ENCODE measurements at places on chromosomes 7 and 10.

DNA sequence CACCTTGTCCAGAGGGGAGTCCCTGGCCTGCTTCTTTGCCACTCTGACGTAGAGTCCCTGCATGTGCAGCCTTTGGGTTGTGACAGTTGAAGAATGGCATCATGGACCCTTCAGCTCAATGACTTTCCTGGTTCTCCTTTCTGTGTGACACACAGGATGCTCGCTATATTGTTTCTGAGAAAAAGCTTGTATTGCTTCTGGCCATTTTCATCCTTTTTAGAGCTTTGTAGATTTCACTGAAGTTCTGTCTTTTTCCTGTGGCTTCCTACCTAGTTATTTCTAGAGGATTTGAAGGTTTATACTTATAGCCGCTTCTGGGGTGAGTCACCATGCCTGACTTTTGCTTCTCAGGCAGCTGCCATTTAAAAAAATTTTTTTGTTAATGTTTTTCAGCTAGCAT, 27.0 kb downstream of the SND1 start:
- DNase-seq, result no peak

GRCh38 chr10:2885288-2886278, 181.8 kb upstream of the PFKP start:
- no peak for DNase-seq

DNA sequence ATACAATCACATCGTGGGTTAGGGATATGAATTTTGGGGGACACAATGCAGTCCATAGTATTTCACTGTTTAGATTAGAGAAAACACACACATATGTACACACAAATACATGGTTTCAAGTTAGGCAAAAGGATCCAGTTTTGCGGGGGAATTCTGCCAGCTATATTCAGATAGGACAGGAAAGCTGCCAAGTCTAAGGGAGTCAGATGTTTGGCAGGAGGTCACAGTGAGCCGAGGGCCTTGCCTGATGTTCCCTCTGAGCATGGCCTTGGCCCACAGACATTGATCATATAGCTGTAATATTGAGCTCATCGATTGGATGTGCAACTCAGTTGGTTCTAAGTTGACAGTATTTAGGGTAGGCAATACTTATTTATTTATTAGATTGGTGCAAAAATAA, 122.8 kb downstream of the ADRA2A start:
- DNase-seq, result no peak

DNA sequence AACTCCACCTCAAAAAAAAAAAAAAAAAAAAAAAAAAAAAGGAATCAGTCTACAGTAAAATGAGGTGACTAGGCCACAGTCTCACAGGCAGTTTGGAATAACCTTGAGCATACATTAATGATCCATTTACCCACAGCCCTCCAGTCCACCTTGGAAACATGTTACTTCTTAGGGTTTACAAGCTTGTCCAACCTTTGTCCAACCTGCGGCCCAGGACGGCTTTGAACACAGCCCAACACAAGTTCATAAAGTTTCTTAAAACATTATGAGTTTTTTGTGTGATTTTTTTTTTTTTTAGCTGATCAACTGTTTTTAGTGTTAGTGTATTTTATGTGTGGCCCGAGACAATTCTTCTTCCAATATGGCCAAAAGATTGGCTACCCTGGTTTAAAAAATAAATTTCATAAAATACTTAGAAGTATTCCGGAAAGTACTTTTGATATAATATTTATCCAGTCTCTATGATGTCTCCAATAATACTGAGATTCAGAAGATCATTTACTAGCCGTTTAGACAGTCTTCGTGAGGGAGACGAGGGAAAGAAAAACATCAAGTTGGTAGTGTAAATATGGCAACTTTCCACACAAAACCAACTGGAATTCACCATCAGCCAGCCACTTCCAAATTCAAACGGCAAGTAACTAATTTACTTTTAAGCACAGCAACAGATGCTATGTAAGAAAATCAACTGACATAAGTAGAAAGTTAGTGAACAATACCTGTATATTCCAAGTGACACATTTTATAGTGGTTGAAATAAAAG, 9.9 kb downstream of the BAZ1B start:
- no peak for DNase-seq

- no peak for DNase-seq
Measured at GRCh38 chr10:76168437-76168836, 737.0 kb downstream of the LRMDA start.

DNA sequence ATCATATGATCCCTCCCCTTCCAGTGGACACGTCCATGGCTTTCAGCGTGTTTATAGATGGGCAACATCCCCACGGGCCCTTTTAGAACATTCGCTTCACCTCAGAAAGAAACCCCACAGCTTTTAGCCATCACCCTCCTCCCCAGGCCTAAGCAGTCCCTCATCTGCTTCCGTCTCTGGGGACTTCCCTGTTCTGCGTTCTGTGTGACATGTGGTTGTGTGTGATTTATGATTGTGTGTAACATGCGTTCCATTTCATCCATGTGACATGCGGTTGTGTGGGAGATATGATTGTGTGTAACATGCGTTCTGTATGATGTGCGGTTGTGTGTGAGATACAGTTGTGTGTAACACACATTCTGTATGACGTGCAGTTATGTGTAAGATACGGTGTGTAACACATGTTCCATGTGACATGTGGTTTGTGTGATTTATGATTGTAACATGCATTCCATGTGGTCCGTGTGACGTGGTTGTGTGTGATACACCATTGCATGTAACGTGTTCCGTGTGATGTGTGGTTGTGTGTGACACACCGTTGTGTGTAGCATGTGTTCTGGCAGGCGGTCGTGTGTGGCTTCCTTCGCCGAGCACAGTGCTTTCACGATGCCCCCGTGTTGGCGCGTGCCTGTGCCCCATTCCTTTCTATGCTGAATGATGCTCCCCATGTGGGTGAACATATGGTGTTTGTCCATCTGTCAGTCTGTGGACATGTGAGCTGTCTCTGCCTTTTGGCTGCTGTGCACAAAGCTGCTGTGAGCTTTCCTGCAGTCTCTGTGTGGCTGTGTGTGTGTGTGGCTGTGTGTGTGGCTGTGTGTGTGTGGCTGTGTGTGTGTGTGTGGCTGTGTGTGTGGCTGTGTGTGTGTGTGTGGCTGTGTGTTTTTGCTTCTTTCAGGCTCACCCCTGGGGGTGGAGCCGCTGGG, 26.2 kb downstream of the PWWP2B start:
- no peak for DNase-seq

- no peak for DNase-seq
Measured at GRCh38 chr10:48451969-48452878, 145.7 kb downstream of the MAPK8 start.

GRCh38 chr7:135910393-135911036, 66.6 kb downstream of the MTPN start:
- DNase-seq, result no peak

DNA sequence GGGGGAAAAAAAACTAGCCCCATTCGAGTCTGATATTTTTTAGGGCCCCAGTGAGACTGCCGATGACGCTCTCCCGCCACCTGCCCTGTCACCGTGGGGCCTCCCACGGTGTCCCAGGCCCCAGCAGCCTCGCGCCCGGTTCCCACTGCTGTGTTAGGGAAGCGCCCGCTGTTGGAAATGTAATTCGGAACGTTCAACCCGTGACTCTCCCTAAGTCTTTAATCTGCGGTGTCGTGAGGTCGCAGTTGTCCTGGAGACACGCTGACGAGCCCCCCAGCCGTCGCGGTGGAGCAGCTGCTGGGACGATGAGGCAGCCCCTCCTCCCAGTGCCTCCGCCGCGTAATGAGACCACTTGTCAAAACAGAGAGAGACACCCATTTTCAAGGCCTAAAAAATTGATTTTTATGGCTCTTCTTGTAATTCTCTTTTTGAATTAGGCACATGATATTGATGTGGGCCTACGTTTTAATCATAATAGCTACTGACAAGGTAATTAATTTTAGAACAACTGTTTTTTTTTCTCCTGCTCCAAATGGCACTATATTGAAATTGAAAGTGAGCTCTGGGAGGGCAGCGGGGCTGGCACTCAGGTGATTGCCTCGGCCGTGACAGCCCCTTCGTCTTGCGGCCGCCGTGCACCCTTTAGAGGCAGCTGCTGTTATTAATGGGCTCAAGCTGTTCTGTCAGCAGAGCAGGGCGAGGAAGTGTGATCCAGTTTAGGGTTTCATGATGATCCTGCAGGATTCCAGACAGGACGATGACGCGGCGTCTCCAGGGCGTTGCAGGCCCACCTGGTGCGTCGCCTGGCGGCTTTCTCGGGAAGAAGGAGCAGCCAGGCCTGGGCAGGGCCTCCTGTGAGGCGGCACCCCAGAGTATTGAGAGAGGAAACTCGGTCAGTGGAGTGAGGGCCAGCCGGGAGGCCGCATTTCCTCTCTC, 63.3 kb downstream of the NKX6-2 start:
- no peak for DNase-seq

DNA sequence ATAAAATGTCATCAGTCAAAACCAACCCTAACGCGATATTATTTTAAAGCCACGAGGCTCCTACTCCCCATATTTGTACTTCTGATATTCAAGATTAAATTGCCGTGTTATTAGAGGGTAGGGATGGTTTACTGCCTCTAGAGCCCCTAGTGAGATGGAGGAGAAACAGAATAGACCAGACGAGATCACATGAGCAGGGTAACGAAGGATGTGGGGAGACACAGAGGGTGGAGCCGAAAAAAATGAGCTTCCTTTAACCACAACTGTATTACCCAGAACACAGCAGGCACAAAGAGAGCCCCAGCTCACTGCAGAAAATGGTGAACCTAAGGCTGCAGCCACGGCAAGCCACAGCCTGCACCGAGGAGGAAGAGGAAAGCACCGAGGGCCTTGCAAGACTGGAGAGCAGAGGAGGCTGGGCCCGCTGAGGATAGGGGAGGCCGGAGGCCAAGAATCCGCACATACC, 14.3 kb downstream of the ZC3HAV1 start:
- DNase-seq, result no peak

GRCh38 chr10:47294057-47294456, 5.9 kb upstream of the GDF10 start:
- no peak for DNase-seq

DNA sequence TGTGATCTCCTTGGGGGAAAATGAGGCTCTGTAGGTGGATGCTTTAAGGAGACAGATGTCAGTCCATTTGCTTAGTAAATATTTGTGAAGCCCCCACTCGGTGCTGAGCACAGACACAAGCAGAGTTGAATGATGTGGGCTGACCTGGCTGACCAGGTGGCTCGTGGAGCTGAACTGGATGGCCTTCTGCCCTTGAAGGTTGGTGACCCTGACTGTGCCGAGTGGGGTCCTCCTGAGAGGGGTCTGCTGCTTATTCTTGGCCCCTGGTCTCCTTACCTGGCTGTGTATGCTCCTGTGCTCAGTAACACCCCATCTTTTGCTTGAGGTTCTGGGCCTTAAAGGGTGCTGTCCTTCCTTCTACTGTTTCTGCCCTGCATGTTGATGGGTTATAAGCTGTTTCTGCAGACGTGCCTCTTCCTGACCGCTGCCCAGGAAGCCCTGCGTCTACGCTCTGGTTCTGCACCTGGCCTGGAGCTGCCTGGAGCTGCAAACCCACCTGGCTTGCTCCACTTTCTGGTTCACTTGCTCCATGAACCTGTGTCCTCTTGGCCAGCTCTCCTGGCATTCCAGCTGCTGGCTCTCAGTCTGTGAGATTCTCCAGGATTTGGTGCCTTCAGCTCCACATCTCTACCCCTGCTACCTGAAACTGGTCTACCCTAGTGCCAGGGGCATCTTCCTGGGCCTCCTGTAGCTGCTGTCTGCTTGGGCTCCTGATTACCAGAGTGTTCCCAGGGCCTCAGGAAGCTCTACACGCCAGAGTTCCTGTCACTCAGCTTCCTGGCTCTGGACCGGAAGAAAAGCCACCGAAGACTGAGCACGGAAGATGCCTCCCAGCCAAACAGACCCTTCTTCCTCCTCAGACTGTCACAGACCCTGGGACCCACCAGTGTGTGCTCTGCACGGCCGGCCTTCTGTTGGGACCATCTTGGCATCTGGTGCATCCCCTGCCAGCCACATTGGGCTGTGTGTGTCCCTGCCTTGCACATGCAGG, 76.5 kb downstream of the ADCY1 start:
- no peak for DNase-seq

DNA sequence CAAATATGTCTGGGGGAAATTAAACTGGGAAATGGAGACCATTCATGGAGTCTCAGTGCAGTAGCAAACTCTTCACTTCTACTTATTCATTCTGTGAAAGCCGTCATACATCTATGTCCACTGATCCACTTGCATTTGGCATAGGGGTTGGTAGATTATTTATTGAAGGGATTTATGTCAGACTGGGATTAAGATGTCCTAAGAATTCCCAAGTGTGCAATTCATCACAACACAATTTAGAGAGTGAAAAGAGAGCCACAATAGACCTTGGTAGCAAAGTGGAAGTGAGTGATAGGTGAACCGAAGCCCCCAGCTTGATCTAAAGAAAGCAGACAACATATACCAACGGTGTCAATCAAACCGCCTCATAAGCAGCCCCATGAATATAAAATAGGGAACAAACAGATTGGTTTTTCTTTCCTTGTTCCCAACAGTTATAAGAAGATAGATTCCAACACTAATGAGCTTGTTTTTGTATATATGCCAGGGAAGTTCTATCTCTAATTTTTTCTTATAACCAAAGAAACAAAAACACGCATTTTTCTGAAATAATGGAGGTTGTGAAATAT, 234.3 kb downstream of the CACNA2D1 start:
- DNase-seq, result no peak

DNA sequence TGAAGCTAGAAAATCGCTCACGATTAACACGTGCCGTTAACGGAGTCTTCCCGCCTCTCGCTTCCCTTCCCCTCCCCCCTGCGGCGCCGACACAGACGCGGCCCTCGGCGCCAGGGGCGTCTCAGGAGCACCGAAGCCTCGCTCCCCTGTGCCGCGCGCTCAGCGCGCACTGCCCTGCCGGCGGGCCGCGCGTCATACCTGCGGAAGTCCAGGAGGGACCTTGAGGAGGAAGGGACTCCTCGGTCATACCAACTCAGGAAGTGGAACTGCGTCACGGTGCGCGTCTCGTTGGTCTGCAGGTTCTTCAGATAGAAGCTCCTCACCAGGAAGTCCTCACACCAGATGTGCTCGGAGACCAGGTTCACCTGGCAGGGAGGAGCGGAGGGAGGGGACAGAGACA, 239.6 kb downstream of the DNAJB6 start:
- DNase-seq, result no peak

GRCh38 chr7:116601426-116601825, 70.6 kb upstream of the MET start:
- DNase-seq, result no peak

DNA sequence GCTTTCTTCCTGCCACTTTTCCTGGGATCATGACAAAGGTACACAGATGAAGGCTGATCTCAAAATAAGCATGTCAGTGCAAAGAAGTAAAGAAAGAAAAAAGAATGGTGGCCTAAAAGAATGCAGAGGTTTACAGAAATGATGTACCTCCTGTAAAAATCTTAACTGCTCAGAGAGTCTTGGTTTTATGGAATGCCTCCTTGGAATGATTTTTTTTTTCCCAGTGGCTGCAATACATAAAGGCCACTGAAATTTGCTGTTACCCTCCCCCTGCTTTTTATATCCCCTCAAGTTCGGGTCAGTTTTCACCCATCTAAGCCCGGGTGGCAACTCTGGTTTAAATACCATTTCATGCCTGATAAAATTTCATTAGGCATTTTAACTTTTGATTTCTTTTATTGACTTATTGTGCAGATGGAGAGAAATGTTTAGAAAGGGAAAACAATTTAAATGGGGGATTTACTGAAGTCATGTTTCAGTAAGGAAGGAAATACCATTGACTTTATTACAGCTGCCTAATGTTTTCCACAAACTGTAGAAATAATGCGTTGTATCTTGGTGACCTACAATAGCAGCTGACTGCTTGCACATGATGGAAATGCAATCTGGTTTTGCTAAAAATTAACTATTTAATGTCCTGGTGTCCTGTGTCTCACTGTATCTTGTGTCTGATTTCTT, 102.5 kb downstream of the SAMD9 start:
- DNase-seq, result no peak

Measured in GOT3 (cell line).